ENCODE measurements at places on chromosomes 1 and 21.

- no peak for DNase-seq
These were observed 6.2 kb downstream of the AHDC1 start for GRCh38 chr1:27597516-27598294.

- no peak for DNase-seq
These were observed 136.2 kb downstream of the BRINP2 start for GRCh38 chr1:177306981-177307380.

GRCh38 chr1:81220614-81221071 is 580.1 kb upstream of the ADGRL2 start:
- DNase-seq: no peak

DNA sequence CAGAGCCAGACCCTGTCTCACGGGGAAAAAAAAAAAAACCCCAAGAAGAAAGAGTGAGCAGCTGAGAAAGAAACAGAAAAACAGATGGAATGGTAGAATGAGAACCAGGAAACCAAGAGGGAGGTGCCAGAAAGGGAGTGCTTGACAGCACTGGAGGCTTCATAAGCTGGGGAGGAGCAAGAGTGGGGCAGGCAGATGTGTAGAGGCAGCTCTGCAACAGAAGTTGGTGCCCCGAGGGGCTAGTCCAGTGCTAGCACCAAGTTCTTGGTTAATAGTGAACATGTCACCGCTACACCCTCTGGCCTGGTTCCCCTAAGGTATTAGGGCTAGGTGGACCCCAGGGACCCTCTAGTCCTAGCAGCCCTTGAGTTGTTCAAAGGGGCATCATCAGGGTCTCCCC is 98.0 kb downstream of the TGFBR3 start:
- no peak for DNase-seq

GRCh38 chr21:44455524-44456213 is 359 bp downstream of the LRRC3 start:
- no peak for DNase-seq

GRCh38 chr1:91735266-91735845 is 150.6 kb downstream of the TGFBR3 start:
- no peak for DNase-seq

GRCh38 chr1:84021822-84022221 is 22.9 kb upstream of the TTLL7 start:
- no peak for DNase-seq

GRCh38 chr1:28037946-28038345 is 50.5 kb downstream of the EYA3 start:
- DNase-seq: no peak

DNA sequence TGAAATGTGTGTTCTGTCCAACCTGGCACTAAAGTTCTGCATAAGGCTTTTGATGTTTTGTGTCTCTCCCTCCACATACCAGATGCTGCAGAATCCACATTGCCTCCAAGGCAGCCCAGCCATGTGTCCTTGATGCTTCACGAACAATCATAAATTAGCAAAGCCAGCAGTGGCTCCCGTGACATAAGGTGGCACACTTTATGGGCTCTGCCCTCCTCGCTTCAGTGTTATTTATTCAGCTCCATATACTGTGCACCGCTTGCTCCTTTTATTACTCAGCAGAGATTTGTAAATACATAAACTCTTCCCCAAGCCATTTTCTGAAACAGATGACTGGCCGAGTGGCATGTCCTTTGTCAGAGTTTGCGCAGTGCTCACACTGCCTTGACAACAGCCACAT is 112.8 kb upstream of the SLC35F3 start:
- DNase-seq: no peak
